ENCODE measurements at places on chromosomes 2 and 18.

GRCh38 chr18:37432436-37433195, 133.0 kb downstream of the CELF4 start:
- no peak for DNase-seq

- DNase-seq: no peak
Measured at GRCh38 chr2:98468621-98469236, 24.1 kb downstream of the INPP4A start.

GRCh38 chr2:28342081-28342967, 50.3 kb upstream of the FOSL2 start:
- DNase-seq: no peak

DNA sequence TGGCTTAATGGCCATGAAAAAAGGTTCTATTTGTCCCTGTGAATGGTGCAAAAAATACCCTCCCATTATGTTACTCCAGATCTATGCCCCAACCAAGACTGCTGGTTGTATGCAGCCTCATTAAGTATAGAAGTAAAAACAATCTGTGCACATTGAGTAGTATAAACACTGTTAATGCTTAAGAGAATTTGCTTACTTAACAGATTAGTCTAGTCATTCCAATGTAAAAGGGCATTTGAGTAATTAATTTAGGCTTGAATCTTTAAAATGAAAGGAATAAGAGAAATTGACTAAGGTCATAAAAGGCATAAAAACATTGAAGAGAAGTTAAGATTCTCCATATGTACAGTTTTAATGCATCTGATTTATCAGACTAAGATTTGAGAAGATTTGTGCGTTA, 51.2 kb downstream of the FAM124B start:
- no peak for DNase-seq

DNA sequence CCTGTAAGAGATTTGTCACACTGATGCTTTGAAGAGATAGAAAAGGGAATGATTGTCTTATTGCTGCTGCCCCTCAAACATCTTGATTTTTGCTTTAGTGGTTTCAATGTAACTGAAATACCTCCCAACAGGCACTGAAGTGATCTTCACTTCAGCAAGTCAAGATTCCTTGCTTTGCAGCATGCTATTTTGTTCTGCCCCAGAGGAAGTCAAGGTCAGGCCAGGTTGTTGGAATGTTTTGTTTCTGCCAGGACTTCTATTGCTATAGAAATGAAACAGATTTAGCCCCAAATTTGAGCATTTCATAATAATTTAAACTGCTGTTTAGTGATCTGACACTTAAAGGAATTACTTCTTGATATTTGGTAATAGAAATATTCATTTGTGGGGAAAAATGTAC, 277.6 kb downstream of the ZNF804A start:
- DNase-seq: no peak

DNA sequence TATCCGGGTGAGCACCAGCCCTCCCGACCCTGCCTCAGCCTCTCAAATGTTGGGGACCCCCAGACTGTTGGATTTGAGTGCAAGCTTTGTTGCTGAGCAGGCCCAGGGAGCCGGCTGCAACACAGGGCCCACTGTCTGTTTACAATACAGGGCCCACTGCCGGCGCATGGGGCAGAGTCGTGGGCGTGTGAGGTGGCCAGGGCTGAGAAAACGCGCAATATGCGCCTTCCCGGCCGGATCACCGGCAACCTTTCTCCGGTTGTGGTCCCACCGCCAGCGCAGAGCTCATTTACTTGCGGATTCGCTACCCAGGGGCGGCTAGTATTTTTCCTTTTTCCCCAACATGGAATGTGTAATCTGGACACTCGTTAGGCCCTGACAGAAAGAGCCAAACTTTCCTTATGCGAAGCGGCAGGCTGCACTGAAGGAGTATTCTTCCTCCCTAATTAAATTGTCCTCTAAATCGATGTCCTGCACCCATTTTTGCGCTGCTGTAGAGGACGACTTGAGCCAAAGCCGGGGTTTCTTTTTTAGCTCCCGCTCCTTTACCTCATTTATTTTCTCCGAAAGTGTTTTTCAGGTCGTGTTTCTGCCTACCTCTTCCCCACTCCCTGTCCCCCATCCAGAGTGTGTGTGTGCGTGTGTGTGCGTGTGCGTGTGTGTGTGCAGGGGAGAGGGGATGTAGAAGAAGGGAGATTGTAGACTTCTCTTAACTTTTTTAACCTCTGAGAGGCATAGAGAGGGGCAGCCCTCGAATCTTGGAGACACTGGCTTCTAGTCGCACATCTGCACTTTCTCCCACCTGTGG, 2.7 kb downstream of the OTX1 start:
- no peak for DNase-seq

GRCh38 chr2:212908682-212909435, 242.6 kb downstream of the IKZF2 start:
- no peak for DNase-seq

DNA sequence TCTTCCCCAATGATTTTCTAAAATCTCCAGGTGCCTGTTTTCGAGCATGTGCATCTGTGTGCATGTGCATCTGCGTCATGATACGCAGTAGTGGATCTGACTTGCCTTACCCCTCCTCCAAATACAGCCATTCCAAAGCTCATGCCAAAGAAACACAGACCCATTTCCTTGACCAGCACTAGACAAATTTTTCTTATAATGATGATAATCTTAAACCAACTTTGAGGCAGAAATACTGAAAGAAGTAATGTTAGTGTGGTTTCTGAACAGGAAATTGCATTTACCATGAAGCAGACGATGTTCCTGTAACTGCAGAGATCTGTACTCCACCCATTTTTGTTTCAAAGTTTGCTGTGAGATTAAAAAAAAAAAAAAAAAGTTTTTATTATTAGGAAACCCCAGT, 25.6 kb downstream of the CYTIP start:
- DNase-seq: peak; percentile 81

DNA sequence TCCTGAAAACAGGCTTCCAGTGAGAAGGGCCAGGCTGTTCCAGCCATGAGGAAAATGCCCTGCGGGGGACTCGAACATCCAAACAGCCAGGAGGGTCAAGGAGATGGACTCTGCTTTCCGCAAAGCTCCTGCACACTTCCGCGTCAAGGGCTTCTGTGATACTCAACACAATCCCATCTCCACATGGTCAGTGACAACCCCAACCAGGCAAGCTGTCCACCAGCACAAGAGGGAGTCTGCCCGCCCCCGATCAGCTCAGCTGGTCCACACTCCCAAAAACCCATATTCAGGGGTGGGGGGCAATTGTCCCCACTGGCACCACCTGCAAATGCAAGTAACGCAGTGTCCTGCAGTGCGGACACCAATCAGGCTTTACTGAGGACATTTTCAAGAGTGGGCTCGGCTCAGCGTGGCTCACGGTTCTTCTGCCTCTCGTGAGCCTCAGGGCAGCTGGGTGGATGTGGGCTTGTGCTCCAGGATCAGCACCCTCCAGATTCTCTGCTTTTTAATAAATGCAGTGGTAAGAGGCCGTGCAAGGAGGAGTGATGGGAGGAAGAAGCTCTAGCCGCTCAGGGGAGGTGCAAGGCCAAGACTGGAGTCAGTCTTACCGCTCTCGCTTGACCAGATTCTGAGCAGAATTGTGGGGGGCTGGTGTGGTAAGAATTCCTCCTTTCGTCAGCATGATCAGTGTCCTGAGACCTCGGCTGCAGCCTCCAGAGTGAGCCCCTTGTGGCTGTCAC, 19.5 kb upstream of the CIDEA start:
- no peak for DNase-seq

- no peak for DNase-seq
Measured at GRCh38 chr2:118431997-118432396, 343.7 kb downstream of the INSIG2 start.

- DNase-seq: no peak
Measured at GRCh38 chr2:61247204-61247812, 85.3 kb downstream of the C2orf74 start.

DNA sequence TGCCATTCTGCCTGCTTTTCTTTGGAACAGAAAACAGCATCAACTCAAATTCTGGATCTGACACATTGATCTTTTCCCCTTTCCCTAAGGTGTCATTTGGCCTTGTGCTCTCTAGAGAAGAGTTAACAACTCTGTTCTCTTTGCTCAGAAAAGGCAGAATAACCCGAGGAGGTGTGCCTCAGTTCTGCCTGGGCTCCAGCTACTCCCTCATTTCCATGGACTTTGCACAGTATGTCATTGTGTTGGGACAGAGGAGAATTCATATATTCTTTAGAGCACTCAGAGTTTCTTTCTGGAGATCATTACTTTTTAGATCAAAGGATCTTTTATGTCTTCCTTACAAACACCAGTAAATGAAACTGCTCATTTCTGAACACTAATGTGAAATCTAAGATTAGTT, 249.1 kb downstream of the PHLPP1 start:
- DNase-seq: no peak

GRCh38 chr2:36355890-36356297, 316 bp downstream of the CRIM1 start:
- DNase-seq: no peak

GRCh38 chr2:36683002-36683401, 13.5 kb upstream of the VIT start:
- DNase-seq: no peak

DNA sequence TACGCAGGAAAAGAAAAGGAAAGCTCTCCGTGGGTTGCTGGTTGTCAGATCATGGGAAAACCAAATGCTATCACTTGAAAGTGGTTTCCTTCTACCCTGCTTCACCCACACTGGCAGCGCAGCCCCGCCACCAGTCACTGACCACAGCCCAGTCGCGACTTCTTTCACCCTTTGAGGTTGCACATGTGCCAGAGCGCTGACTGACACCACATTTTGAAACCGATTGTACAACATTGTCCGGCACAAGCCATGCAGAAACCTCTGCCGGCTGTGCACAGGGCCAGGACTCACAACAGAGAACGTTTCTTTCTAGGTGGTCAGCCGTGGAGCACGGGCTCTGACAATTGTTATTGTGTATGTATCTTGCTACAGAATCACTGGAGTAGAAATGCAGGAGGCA, 827.2 kb upstream of the POU3F3 start:
- DNase-seq: no peak

- no peak for DNase-seq
Measured at GRCh38 chr2:47896450-47896968, 9.8 kb downstream of the FBXO11 start.

DNA sequence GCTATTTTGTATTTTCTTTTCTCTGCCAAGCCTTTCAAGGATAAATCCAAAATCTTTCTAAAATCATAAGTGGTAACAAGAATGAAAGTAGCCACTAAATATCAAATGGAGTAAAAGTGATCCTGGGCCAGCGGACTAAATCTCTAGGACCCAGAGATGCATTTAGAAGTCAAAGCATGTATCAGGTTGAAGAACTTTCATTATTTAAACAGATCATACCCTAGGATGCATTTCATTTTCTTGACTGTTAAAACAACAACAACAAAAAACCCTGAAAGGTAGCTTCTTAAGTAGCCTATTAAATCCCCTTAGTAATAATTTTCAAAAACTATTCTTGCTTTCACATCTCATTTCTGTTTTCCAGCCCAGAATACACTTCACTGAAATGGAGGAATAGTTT, 4.8 kb upstream of the POU3F3 start:
- no peak for DNase-seq

GRCh38 chr18:58272779-58273435, 228.9 kb downstream of the NEDD4L start:
- DNase-seq: no peak

- no peak for DNase-seq
Measured at GRCh38 chr18:43830947-43831346, 553.7 kb upstream of the SYT4 start.

GRCh38 chr2:160534996-160535395, 41.4 kb upstream of the RBMS1 start:
- DNase-seq: no peak

DNA sequence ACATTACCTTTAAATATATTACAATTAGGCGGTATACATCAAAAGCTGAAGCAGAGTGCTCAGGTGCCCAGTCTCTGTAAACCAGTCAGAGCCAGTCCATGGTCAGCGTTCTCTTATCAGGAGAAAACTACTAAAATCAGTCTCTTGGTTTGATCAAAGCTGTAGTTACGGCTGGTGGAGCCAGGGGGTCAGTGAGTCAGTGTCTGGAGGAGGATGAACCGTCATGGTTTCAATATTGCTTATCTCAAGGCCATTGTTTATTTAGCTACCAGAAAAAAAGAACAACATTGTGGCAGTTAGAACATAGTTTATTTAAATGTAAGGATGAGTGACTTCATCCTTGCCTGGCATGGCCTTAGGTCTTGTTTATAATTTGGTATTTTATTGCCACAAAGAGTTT, 71.3 kb upstream of the NYAP2 start:
- DNase-seq: no peak

- DNase-seq: no peak
Measured at GRCh38 chr2:73933194-73933593, 6.5 kb downstream of the DGUOK start.

- no peak for DNase-seq
Measured at GRCh38 chr2:162473296-162473695, 129.4 kb downstream of the GCA start.

GRCh38 chr2:240814280-240814679, 5.7 kb downstream of the KIF1A start:
- DNase-seq: no peak

DNA sequence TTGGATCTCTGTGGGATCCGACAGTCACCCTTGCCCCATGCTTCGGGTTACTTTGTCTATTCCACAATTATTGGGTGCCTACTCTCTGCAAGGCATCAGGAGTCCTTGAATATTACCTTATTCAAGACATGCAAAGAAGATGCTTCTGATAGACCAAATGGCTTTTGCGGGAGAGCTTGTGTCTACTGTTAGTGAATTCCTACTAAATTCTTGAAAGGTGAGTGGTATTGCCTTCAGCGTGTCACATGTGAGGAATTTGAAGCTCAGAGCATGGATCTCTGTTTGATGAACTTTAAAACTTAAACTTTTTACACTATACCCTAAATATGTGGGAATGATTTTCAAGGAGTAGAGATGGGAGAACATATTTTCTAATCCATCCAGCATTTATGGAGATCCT, 184.4 kb downstream of the LTBP1 start:
- DNase-seq: no peak

DNA sequence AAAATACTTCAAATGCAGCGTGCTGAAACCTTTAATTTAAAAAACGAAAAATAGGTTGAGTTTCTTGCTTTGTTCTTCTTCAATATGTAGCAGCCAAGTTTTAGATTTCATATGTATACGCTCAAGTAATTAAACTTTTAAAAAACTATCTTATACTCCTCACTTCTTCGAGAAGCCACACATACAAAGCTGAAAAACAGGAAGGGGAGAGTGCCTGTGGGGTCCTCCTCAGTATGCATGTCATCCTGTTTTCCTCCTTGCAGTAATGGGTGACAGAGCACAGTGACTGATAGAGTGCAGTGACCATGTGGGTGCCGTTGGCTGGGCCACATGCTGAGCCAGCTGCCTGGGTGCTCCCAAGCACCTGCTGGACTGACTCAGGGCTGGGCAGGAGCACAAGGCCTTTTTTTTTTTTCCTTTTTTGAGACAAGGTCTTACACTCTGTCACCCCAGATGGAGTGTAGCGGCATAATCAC, 33.3 kb downstream of the UXS1 start:
- DNase-seq: peak; percentile 53
